T-helper 22 cell (primary cell): ENCODE measurements at places on chromosomes 13 and 19.

DNA sequence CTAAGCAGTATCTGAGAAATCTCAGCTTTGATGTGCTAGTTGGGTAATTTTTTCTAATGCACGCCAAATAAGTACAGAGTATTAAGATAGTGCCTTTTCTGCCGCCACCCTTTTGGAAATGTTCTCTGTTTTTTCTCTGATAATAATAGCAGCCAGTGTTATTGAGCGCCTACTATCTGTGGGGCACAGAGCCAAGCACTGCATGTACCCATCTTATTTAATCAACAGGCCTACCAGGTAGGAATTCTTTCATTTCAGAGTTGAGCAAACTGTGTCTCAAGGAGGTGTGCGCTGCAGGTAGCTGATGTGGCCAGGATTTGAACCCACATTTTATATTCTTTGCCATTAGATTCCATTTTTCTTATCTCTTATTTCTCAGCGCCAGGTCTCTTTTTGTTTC is 1.4 kb downstream of the EPN1 start:
- no peak for DNase-seq

DNA sequence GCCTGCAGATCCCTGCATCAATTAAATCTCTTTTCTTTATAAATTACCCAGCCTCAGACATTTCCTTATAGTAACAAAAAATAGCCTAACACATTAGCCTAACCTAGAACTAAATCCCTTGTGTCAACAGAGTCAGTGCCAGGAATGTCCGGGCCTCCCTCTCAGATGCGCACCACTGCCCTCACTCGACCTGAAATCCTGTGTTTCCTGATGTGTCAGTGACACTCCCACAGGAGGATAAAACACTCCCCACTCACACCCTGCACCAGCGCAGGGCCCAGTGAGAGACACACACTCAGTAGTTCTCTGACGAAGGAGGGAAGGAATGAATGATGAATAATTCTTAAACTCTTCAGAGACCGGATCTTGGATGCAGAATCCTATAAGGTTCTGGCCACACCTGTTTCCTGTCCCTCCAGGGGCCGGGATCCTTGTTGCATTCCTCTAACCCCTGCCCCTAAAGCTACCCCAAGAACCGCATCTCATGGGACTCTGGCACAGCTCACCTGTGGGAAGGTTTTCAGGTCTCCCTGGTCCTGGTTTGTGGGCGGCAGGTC is 3.1 kb downstream of the CEACAM3 start:
- no peak for DNase-seq

GRCh38 chr13:101552286-101552685 is 99.8 kb downstream of the ITGBL1 start:
- DNase-seq, result no peak

- DNase-seq, result no peak
Observed at GRCh38 chr19:3405261-3405653, 38.9 kb downstream of the NFIC start.

- no peak for DNase-seq
Observed at GRCh38 chr13:58869566-58869965, 1238.0 kb downstream of the PCDH17 start.

DNA sequence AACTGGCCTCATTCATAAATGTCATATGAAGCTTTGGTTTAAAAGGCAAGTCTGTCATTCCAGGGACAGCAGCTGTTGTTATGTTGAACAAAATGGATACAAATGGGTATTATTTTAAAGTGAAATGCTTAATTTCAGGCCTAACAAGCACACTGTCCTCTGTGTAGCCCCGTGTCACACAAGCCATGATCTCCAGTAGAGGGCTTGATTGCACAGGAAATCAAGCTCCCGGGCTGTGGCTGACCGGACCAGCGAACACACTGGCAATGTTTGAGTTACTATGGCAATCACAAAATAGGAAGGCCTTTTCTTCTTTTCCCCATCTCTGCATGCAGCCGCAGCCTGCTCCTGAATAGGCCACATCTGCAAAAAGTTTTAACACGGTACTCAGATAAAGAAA is 64.0 kb upstream of the GSX1 start:
- DNase-seq, result no peak

DNA sequence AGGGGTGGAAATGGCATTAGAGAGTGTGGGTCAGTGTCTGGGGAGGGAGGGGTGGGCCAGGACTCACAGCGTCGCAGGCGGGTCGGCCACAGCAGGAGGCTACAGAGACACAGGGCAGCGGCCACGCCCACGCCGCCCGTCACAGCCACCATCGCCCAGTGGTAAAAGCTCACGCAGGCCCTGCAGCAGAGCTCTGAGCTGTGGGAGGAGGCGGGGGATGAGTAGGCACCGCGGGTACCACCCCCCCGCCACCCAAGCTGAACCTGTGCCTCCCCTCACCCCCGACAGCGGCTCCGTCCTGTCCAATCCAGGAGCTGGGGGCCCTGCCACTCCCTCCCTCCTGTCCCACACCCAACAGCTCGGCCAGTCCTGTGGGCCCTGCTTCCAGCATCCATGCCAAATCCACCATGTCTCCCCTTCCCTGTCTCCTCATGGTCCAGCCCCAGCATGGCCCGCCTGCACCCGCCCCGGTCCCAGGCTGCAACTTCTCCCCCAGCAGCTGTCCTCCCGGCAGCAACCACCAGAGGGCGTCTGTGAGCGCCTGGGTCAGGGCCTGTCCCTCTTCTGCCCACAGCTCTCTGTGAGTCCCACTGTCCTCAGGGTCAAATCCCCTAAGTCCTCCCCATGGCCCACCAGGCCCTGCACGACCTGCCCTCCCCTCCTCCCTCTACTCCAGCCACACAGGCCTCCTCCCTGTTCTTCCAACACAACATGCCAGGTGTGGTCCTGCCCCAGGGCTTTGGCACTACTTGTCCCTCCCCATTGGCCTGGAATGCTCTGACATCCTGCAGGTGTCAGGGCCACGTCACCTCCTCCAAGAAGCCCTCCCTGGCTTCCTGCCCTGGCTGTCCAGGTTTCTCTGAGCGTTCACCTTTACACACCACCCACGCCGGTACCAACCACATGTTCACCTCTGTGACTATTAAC is 6.0 kb downstream of the TEKTIP1 start:
- peak; percentile 48 for DNase-seq

DNA sequence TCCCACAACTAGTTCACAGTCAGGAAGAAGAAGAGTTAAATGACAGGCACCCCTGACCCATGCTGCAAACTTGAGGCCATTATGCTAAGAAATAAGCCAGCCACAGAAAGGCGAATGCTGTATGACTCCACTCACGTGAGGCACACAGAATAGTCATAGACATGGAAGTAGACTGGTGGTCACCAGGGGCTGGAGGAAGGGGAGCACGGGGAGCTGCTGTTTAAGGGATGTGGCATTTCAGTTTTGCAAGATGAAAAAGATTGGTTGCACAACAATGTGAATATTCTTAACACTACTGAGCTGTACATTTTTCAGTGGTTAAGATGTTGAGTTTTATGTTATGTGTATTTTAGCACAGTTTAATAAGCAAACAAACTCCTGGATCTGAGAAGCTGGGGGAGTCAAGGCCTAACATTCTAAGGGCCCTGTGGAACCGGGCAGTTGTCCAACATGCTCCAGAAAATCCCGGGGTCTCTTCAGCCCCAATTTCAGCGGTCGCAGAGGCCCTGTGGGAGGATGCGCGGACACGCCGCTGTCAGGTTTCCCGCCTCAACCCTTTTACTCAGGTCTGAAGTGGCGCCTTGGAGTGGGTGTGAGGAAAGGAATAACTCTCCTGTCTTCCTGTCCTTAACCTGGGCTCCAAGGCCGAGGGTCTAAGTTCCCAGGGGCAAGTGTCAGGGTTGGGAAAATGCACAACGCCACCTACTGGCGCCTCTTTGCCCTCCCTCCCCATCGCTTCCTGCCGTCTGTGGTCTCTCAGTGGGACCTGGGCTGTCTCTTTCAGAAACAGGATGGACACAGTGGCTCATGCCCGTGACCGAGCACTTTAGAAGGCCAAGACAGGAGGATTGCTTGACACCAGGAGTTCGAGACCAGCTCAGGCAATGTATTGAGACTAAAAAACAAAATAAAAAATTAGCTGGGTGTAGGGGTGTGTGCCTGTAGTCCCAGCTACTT is 4.4 kb upstream of the TMEM272 start:
- no peak for DNase-seq

DNA sequence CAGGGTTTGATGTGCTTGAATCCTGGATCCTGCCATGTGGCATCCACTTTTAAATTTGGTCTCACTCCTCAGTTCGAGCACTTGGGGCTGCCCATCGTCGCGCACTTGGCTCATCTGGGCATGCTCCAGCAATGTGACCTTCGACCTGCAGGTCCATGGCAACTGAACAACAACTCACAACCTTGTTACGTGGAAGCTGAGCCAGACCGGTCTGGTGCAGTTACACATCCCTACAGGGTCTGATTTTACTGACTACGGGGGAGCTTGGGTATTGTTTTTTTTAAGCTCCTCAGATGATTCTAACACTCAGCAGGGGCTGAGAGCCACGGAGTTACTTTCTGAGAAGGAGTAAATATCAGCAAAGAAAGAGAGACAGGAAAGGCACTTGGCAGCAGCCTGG is 769.6 kb downstream of the UQCRFS1 start:
- DNase-seq, result no peak

DNA sequence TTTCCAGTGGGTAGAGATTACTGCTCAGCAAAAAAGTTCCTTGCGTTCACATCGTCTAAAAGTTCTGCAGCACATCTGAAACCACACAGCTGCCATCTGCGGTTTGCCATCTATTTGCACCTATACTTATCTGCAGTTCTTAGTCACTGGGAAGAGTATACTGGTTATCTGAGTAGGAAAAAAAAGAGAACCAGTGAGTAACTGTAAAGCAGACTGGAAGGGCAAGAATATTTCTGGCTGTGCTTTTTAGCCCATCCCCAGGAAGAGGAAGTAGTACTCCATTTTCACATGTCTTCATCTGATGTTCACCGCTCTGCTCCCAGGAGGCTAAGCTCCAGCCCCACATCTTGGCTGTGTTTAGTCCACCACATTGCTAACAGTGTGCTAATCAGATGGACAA is 35.6 kb downstream of the EFNB2 start:
- DNase-seq, result no peak
